Stimulated activated CD4-positive, alpha-beta T cell treated with anti-CD3 and anti-CD28 coated beads, TNF-alpha, amount 100 ng/mL, for 1 hour (primary cell): ENCODE measurements at places on chromosomes 5 and 9.

- no peak for DNase-seq
These were observed 9.0 kb downstream of the FXN start for GRCh38 chr9:69044240-69045219.

DNA sequence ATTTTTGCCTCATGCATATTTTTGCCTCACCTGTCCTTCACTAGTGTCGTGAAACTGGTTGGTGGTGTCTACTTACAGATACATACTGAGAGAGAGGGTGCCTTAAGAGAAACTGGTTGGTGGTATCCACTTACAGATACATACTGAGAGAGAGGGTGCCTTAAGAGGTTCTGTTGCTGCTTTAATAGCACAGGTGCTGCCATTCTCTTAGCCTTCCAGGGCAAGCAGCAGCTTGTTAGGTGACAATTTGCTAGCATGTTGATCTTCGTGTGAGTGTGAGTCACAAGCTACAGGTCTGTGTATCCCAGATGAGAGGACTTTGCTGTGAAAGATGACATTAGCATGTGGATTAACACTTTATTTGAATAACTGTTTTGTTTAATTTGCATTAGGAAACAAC lies 1.4 kb downstream of the PTTG1 start:
- DNase-seq, result no peak

DNA sequence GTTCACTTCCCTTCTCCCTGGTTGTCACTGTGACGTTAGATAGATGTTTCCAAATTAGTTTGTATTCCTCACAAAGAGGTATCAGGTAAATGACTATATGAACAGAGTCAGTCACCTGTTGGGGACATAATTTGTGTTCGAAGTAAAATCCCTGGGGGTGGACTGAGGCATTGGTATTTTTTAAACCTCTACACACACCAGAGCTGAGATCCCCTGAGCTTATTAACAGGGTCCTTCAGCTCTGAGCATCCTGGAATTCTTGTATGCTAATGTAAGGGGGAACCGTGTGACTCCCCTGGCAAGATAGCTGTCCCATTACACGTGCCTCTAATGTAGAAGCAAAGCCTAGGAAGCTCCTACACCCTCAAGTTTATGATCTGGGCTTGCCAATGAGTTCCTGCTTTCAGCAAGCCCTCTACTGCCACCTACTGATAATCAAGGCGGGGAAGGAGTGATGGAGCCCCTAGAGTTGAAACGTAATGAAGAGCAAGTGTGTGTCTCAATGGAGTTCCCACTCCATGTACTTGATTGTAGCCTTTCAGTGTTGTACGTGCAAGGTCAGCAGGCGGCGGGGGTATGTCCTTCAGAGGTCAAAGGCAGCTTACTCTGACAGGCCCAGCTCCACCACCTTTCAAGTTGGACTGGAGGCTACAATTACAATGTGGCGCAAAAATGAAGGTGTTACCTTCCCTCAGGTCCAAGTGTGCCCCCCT lies 14.4 kb downstream of the PRKACG start:
- DNase-seq, result peak; percentile 30

DNA sequence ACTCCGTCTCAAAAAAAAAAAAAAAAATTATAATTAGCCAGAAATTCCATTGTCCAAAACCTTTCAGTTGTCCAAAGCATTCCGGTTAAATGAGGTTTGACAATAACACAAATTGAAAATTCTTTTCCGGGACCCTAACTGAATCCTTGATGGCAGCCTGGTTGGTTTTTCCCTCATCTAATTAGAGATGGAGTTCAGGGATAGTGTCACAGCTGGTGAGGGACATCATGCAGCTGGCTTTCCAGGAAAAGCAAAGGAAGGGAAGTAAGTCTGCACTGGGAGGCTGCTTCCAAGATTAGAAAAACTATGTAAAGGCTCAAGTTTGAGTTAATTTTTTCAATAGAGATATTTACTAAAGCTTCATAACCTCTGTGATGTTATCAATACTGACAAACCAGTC lies 195.4 kb downstream of the ADAMTS12 start:
- DNase-seq, result no peak

DNA sequence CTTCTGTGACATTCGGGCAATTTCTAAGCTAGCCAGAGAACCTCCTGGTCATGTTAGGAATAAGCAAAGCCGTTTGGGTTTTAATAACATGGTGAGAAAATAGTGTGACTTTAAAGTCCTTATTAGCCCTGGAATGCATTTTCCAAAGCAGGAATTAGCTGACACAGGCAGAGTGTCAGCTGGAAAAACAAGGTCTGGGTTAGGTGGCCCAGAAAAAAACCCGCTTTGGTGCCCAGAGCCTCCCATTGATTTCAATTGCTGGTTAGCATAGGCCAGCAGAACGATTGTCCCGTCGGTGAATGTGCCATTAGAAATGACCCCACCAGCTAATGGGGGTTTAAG lies 62.1 kb upstream of the CPEB4 start:
- DNase-seq, result no peak

GRCh38 chr9:3751125-3751758 lies 225.4 kb upstream of the RFX3 start:
- DNase-seq, result no peak

GRCh38 chr5:179114756-179115155 lies 54.6 kb downstream of the ZNF354C start:
- DNase-seq, result no peak

GRCh38 chr9:109597496-109597895 lies 99.4 kb upstream of the PTPN3 start:
- DNase-seq, result no peak
